Spinal cord (tissue), 10 donors: ENCODE measurements at places on chromosomes 6 and 20.

DNA sequence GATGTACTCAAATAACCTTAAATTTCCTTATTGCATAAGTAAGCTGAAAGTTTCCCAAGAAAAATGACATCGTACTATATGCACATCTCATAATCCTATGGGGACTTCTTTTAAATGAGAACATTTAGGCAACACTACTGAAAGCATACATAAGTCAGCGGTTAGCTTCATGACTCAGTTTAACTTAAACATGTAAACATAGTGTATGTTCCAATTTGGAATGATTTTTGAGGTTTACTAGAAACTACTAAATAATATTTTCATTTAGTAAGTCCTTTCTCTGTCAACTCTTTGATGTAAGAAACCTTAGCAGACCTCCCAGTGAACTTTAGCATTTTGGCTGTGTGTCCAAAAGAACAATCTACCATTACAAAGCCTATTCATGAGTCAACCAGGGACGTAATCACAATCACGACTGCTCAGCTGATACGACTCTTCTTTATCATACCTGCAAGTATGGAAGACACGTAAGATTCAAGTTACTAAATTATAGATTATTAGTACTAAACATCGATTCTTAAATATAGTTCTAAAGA, 19.3 kb downstream of the HIVEP2 start:
- DNase-seq, result no peak

- DNase-seq, result no peak
Measured at GRCh38 chr6:11766043-11766442, 12.6 kb downstream of the ADTRP start.

DNA sequence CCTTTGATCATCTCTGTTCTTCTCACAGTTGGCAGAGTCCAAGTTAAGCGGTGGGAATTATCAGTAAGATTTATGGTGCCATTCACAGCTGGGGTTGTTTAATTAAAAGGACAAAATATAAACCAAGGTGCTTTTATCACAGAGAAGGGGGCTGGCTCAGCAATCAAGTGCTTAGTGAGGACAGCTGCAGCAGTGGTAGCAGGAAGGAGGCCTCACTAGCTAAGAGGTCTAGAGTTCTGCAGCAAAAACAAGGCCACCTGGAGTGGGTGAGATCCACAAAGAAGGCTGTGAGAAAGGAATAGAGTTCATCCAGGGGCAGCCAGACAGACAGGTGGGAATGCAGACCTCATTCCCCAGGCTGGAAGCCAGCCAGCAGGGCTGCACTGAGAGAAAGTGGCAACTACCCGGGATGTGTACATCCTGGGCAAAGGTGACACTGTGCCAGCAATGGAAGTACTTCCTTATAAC, 37.1 kb downstream of the PIGU start:
- DNase-seq, result peak; percentile 6

GRCh38 chr6:43989581-43990146, 137.6 kb downstream of the MRPL14 start:
- no peak for DNase-seq

- DNase-seq, result no peak
Measured at GRCh38 chr20:22566876-22567658, 17.3 kb downstream of the FOXA2 start.
